Epithelial cell of esophagus (primary cell): ENCODE measurements at places on chromosomes 16 and 17.

GRCh38 chr17:14427900-14428647 lies 127.2 kb downstream of the HS3ST3B1 start:
- no peak for DNase-seq

GRCh38 chr17:4108397-4108796 lies 34.4 kb downstream of the ZZEF1 start:
- no peak for DNase-seq

GRCh38 chr17:83006515-83007455 lies 72.6 kb upstream of the METRNL start:
- DNase-seq, result no peak

DNA sequence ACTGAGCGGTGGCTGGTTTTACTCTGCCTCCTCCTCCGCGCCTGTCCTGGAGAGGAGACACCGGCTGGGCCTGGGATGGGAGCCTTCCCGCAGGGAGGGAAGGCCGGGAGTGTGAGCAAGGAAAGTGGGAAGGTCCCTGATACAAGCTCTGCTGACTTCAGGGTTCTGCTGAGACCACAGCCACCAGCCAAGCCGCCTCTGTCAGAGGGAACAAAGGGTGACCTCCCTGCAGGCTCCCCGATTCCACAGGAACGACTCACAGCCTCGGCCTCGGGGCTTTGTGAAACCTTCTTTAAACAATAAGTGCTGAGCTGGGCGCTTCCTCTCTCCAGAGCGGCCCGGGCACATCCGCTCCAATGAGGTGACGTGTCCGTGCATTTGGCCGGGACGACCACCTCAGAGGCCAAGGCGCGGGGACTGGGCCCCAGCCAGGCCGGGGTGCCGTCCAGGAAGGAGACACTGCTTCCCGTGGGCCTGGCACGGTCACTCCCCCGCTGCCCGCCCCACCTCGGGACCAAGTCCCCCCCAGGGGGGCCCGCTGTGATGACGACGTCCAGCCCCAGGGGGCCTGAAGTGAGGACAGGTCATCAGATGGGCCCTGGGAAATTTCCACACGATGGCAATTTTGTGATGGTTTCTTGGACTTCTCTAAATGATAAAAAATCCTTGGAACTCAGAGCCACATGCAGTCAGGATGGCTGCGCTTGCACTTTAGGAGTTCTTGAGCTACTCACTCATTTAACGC lies 11.8 kb upstream of the CIBAR2 start:
- peak; percentile 87 for DNase-seq

GRCh38 chr17:51050291-51051033 lies 70.2 kb downstream of the SPAG9 start:
- peak; percentile 91 for DNase-seq

- DNase-seq, result peak; percentile 29
These were observed 2.5 kb downstream of the TLCD3B start for GRCh38 chr16:30028438-30029076.

DNA sequence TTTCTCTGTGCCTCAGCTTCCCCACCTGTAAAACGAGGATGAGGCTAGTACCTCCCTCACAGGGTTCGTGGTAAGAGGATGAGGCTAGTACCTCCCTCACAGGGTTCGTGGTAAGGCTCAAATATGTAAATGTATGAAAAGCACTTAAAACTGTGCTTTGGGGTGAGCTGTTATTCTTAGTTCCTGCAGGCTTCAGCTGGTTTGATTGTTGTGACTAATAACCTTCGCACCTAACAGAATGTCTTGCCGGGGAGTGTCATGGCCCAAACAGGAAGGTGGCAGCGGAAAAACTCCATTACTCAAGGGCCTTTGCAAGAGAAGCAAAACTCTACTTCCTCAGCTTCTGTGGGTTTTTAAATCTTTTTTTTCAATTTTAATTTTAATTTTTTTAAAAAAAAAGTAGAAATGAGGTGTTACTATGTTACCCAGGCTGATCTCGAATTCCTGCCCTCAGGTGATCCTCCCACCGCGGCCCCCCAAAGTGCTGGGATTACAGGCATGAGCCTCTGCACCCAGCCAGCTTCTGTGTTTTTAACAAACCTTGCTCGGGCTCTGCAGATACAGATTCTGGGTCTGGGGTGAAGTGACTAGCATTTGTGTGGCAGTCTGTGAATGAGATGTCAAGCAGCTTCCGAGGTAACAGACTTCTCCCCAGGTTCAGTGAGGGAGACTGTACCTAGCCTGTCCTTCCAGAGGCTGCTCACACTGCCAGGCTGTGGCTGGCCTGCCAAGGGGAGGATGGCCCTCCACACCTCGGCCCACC lies 103.0 kb downstream of the RAB11FIP4 start:
- DNase-seq, result peak; percentile 86

GRCh38 chr17:60604686-60605334 lies 4.8 kb downstream of the PPM1D start:
- peak; percentile 75 for DNase-seq

- peak; percentile 66 for DNase-seq
These were observed 160.1 kb downstream of the MAP2K4 start for GRCh38 chr17:12180644-12181261.

DNA sequence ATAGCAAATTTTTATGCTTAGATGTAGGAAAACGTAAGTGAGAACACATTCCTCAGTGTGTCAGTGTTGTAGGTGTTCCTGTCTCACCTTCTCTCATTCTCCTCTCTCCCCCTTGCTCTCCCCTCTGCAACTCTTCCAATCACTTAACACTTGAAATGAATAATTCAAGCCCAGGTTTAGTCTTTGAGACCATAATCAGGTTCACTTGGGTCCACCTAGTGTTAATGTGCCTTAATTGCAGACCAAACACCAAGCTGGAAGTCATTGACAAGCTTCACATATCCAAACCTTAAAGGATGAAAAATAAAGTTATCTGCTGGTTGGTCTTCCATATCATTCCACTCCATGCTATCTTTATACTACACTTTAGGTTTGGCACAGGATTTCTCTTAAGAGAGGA lies 37.0 kb downstream of the STXBP4 start:
- peak; percentile 43 for DNase-seq
